ENCODE measurements at places on chromosomes 6 and 20. TPM values are rescaled to one million over a fixed set of nuclear protein-coding genes. Genes with fewer than 3 reads are reported as not detected.

The CALHM6 gene
- 2.4 TPM for total RNA-seq

- peak; percentile 35 for DNase-seq
Measured at GRCh38 chr6:34027445-34027936, 118.4 kb downstream of the GRM4 start.

- no peak for DNase-seq
Measured at GRCh38 chr6:156741287-156742073, 35.7 kb upstream of the ARID1B start.

DNA sequence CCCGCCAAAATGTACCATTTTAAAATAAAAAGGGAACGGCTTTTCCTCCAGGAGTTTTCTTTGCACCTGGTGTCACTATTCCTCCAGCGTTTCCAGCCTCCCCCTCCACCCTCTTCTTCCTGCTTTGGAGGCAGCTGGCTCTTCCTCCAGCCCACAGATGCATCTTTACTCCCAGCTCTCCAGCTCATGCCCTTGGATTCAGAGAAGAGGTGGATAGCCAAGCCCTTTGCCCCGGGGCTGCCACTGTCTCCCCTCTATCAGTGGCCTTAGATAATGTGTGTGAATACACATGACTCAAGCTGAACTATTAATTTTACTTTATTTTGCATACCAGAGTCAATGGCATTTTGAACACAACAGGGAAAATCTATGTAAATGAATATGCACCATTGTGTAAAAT is 15.3 kb upstream of the CDH4 start:
- no peak for DNase-seq

DNA sequence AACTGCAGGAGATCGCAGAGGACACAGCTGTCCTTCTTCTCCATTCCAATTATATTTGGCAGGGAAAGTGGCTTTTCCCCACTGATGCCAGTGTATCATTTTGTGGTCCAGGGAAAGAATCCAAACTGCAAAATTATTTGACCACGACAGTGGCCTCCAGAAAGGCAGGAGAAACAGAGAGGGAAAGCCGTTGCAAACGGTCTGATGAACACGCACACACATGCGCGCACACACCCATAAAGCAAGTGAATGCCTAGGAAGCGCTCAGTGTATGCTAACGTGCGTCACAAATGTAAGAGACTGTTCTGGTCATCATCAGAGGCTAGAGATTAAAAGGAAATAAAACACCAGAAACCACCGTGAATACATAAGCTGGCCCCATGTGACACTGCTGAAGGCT is 54.0 kb downstream of the NPEPL1 start:
- DNase-seq = no peak

- DNase-seq = no peak
Measured at GRCh38 chr6:107712665-107713551, 111.2 kb downstream of the SCML4 start.

DNA sequence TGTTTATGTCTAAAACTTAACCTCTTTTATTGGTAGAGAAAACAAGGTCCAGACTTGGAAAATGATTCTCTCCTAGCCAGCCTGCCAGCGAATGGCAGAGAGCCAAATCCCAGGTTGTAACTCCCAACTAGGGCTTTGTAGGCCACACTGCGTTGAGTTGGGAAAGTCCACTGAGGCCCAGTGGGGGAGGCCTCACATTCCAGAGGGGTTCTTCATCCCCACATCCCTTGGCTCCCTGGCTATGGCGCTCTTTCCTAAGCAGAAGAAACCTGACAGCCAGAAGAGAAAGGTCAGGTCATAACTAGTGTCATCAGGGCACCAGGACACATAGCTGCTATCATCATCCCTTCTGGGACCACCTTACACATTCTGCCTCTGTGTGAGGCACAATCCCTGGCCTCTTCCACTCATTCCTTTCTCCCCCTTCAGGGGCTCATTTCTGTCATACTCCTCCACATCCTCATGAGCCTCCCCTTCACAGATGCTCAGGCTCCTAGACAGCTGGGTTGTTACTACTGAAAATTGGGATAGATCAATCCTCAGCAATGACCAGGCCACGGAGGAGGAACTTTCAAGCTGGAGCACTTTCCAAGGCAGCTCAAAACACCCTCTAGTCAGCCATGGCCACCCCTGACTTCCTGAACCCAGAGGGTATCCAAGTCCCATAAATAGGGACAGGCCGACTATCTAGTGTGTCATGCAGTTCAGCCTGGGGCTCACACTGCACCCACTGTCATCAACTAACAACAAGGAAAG is 48.6 kb downstream of the TCP11 start:
- DNase-seq = no peak

DNA sequence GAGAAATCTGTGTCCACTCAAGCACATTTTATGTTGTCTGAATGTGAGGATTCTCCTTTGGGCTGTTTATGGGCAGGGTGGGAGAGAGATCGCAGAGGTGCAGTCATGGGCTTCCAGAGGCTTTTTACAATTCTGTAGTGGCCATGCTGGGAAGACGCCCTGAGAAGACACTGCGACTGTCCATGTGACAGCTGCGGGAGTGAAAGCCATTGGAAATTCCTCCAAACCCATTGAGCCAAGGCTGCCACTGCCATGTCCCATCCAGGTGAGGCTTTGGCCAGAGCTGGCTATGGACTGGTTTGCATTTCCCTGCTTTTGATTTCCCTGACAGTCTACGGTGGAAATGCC is 216.9 kb upstream of the ECI2 start:
- no peak for DNase-seq

DNA sequence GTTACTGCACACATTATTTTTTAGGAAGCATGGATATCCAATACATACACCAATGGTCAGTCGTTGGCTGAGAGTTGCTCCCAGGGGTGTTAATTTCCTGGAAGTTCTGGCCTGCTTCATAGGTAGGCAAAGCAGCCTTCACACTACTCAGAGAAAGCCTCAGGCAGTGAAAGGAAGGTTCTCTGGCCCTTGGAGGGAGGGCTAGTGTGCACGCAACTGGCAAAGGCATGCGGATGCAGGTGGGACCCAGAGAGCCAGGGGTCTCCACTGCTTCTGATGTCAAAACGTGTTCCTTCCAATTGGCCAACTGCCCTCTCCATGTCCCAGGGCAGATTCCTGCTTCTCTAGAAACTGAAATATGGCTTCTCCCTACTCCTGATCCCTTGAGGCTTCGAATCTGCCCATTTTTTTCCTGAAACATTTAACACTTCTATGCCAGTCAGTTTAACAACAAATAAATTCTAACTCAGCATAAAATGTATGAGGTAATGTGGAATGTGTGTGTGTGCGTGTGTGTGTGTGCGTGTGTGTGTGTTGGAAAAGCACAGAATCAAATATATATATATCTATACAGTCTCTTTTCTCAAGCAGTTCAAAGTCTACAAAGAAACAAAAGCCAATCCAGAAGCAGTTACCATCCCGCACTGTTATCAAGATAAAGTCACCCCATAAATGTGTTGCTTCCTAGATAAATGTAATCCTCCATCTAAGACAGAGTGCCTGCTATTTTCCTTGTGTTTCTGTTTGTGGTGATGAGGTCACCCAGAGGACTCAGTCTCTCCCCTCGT is 94.0 kb upstream of the HIVEP1 start:
- no peak for DNase-seq

DNA sequence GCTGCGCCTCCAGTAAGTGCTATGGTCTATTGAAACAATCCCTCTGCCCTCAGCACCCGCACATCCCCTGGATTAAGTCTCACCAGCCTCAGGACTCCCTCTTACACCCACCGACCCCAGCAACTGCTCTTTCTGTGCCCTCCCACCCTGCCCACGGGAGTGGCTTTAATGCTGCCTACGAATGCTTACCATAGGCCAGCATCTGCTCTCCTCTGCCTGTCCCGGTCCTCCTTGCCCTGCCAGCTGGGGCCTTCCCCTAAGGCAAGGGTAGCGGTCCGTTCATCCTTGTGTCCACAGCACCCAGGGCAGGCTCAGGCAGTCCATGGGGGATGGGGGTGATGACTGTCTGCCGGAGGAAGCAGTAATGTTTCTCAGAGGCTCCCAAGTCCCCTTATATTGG is 4.1 kb downstream of the EBF4 start:
- DNase-seq = no peak

- no peak for DNase-seq
Measured at GRCh38 chr6:52317841-52318581, 33.5 kb upstream of the MCM3 start.

- DNase-seq = no peak
Measured at GRCh38 chr6:17858584-17858983, 128.9 kb downstream of the KIF13A start.

- no peak for DNase-seq
Measured at GRCh38 chr6:153720732-153721131, 318.3 kb upstream of the OPRM1 start.

DNA sequence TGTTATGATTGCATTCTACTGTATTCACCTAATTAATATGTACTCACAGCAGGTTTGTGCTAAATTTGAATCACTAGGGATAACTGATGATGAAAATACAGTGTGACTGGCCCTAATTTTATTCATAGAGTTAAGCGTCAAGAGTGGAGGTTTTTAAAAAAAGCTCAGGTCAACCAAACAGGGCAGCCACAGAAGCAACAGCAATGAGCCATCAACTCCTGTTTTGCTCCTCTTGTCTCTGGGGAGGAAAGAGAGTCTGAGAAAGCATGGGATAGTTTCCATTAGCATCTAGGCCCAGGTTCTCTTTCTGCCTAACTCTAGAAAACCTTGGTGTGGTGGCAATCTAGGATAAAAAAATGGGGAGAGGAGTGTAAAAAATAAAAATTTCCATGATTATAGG is 122.1 kb downstream of the OGFRL1 start:
- no peak for DNase-seq

The ALDH8A1 gene
- total RNA-seq = 0.13 TPM

DNA sequence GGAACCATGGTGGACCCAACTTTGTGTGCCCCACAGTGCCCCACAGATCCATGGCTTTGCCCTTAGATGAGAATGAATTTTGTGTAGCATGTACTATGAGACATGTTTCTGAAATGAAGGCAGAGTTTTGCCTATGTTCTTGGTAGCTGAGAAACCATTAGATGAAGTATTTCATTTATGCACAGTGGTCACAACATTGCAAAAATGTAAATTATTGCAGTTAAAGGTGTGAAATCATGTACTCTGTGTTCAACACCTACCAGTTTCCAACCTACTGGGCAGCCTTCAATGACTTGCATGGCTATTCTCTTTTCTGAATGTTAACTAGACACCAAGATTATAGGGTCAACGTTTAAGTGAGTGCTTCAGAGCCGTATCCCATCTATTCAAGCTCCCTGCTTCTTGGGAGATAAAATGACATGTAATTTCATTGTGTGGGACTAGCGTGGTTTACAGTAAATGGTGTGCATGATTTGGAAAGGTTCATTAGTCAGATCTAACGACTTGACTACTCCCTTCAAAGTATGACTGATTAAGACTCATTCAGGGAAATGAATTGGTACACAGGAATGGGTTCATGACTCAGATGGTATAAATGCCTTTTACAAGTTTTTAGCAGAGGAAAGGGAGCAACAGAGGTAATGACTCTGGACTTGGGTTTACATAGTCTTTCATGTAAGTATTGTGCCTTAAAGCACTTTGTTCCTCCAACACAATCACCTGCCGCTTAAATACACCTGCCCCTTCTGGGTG is 106.1 kb upstream of the AKIRIN2 start:
- no peak for DNase-seq

The PTPRT gene
- 0.15 TPM for total RNA-seq

GRCh38 chr6:99064834-99065233 is 117.1 kb upstream of the FBXL4 start:
- DNase-seq = no peak

DNA sequence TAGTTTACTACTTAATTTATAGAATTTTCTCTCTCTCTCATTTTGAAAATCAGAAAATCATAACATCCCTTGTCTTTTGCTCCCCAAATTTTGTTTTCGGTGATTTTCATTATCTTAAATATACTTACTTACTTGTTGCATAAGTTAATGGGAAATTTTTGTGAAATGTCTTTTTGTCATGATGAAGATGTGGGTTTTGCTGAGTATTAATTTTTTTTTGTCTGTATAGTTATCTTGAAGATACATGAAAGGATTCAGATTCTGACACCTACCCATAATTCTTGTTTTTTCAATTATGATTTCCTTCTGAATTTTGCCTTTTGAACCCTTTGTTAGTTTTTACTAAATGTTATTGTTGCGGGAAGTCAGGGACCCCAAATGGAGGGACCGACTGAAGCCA is 817.9 kb downstream of the EYS start:
- no peak for DNase-seq

DNA sequence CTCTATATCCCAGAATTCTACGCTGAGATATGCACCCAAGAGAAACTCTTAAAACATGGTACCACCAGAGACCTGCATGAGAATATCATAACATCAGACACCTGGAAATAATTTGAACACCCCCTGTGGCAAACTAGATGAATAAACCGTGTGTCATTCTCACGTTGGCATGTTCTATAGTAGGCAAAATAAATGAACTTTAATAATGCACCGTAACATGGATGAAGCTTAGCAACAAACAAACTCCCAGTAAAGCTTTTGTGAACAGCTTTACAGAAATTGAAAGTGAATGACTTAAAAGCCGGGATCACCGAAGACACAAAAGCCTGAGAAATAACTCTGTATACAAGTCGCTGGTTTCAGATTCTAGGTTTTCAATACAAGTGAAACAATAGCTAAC is 1166.8 kb upstream of the CITED2 start:
- no peak for DNase-seq

DNA sequence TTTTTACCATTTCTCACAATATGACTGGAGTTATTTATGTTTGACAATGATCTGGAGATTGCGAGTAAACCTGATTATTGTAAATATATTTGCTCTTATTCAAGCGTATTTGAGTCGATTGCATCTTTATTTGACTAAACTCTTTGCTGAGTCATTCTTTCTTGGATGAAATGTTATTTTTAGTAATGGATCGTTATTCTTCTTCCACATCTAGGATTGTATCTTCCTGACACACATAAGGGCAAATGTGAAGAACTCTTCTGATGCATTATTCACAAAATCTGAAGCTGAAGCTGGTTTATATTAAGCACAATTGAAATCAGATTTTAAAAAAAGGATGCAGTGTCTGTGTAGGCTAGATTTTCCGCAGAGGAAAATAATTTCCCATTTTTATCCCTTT is 68.2 kb downstream of the SEL1L2 start:
- no peak for DNase-seq

The PNLDC1 gene
- not detected for total RNA-seq

GRCh38 chr20:8766868-8767390 is 302.0 kb upstream of the PLCB4 start:
- no peak for DNase-seq

DNA sequence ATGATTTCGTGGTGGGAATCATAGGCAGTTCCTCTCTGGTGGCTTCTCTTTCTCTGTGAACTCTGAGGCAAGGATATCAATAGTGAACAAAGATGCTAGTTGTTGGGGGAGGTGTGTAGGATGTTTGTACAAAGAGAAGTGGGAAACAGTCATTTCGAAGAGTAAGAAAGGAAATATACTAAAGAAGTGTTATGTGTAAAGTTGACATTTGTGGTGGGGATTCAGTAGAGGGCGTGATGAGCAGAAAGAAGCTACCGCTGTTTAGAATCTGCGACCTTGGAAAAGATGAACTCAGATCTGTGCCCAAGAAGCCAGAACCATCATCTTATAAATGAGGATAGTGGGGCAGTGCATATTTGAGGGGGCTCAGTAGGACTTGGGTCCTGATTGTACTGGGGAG is 11.4 kb downstream of the SLC35F1 start:
- DNase-seq = no peak

- no peak for DNase-seq
Measured at GRCh38 chr6:70479236-70479635, 65.9 kb downstream of the FAM135A start.

GRCh38 chr20:34753706-34754461 is 49.7 kb downstream of the TP53INP2 start:
- no peak for DNase-seq

The ZKSCAN8 gene
- 27.9 TPM for total RNA-seq

The CLPSL1 gene
- total RNA-seq = not detected
